Stimulated activated CD4-positive, alpha-beta T cell treated with anti-CD3 and anti-CD28 coated beads, Interleukin-15, amount 100 ng/mL, for 1 hour (primary cell): ENCODE measurements at places on chromosomes 11 and 22.

GRCh38 chr11:43866969-43867368 lies 13.7 kb upstream of the ALKBH3 start:
- DNase-seq, result no peak

DNA sequence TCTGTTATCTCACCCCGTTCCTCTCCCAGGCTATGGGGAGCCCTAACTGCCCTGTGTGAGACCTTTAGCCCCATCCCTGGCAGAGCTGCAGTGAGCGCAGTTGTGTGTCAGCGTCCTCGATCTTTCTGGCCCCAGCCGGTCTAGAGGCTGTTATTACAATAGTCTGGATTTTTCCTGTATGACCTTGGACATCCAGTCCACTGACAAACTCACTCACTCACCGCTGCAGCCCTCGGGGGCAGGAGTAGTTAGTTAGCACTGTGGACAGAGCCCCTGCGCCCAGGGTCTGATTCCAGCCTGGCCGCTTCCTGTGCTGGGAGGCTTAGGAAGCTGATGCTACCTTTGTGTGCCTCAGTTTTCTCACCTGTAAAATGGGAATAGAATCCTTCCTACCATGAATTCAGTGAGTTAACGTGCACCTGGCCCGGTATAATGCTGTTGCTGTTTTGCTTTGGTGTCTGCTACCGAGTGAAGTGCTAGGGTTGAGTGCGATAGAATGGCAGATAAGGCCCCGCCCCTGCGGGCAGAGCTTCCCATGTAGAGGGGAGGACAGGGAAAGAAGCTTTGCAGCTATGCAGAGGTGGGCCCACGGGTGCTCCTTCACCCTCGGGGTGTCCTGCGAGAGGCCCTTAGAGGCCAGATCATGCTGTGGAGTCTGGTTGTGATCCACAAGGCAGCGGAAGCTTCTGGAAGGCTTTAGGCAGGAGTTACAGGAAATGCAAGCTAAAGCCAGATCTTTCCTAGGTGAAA lies 3.0 kb downstream of the LRP5 start:
- no peak for DNase-seq

DNA sequence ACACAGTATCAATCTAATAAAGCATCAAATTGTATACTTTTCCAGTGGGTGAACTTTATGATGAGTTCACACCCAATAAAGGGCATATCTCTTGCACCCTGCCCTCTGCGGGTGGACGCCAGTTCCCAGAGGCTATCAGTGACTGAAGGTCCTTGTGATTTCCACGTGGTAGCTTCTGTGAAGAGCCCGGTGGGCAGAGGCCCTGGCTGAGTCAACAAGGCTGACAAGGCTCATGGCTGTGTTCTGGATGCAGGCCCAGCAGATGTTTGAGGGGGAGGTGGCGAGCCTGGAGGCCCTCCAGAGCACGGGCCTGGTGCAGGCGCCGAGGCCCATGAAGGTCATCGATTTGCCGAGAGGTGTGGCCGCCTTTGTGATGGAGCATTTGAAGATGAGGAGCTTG lies 71.4 kb downstream of the PIWIL3 start:
- no peak for DNase-seq

- peak; percentile 85 for DNase-seq
Observed at GRCh38 chr11:68839054-68839865, 2.5 kb downstream of the CPT1A start.

DNA sequence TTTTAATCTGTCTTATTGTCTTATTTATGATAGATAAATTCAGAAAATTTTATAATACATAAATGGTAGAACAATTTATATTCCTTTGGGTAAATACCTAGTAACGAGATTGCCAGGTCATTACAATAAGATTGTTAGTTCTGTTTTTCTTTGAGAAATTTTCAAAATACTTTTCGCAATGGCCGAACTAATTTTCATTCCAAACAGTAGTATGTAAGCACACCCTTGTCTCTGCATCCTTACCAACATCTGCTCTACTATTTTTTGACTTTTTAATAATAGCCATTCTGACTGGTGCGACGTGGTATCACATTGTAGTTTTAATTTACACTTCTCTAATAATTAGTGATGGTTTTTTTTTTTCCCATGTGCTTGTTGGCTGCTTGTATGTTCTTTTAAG lies 351.4 kb upstream of the LUZP2 start:
- DNase-seq, result no peak

GRCh38 chr11:33437529-33437928 lies 180.3 kb downstream of the HIPK3 start:
- DNase-seq, result no peak

GRCh38 chr11:2888266-2888968 lies 2.8 kb upstream of the CDKN1C start:
- DNase-seq, result peak; percentile 73

- peak; percentile 41 for DNase-seq
Observed at GRCh38 chr11:44950625-44951476, at the start of gene TP53I11. Gene TP53I11 (minus strand): TSS chr11:44950883. CDS start chr11:44938335, 12,548 bp downstream.
